Thoracic aorta endothelial cell (primary cell): ENCODE measurements at places on chromosomes 16 and 17. TPM values are rescaled to one million over a fixed set of nuclear protein-coding genes. Genes with fewer than 3 reads are reported as not detected.

Gene KRTAP17-1
- total RNA-seq: not detected in 2 replicates

Gene CIITA
- total RNA-seq: under 0.01 and 0.07 TPM in 2 replicates

Gene TAT
- total RNA-seq: not detected in 2 replicates

Gene ALOX15
- total RNA-seq: not detected in 2 replicates

Gene LYRM9
- total RNA-seq: 2.8 TPM in 2 replicates

Gene STH
- total RNA-seq: not detected in 2 replicates

Gene RAC3
- total RNA-seq: 21.4 and 23.1 TPM in 2 replicates

Gene EEF2K
- total RNA-seq: 47.7 and 59.4 TPM in 2 replicates

Gene KRT37
- not detected in 2 replicates for total RNA-seq

Gene FOXN1
- not detected in 2 replicates for total RNA-seq

Gene CCL7
- total RNA-seq: 0.29 and 0.53 TPM in 2 replicates

Gene CNTNAP1
- total RNA-seq: 29.8 and 35.5 TPM in 2 replicates

Gene ZNF597
- 2.7 and 3.5 TPM in 2 replicates for total RNA-seq

Gene FNDC8
- total RNA-seq: not detected in 2 replicates

Gene IRF8
- total RNA-seq: 0.13 TPM in 1 of 2 replicates, not detected in the other

Gene SLC16A6
- total RNA-seq: 0.40 and 0.79 TPM in 2 replicates

Gene EVI2B
- 2.0 and 2.5 TPM in 2 replicates for total RNA-seq

Gene HS3ST4
- total RNA-seq: not detected in 2 replicates
